Breast epithelium (tissue), 4 donors: ENCODE measurements at places on chromosomes 2 and 18. TPM values are rescaled to one million over a fixed set of nuclear protein-coding genes. Genes with fewer than 3 reads are reported as not detected.
A peak's percentile ranks its signal among the peaks of the same experiment; 100 is the strongest.

GRCh38 chr2:23250371-23250770 lies 134.6 kb upstream of the KLHL29 start:
- H3K27me3 ChIP-seq, result no peaks in the 10 kb centered on the region
- no peak overlapping the region for H3K4me3 ChIP-seq
- H3K4me1 ChIP-seq, result peaks cover 4% of the 10 kb centered on the region
- peak overlapping the region; percentile 43 for H3K27ac ChIP-seq

GRCh38 chr18:77139619-77140018 lies 7.0 kb upstream of the MBP start:
- H3K27me3 ChIP-seq, result no peaks in the 10 kb centered on the region
- no peaks in the 10 kb centered on the region for H3K36me3 ChIP-seq
- DNase-seq, result no peak
- no peaks in the 10 kb centered on the region for H3K4me1 ChIP-seq

DNA sequence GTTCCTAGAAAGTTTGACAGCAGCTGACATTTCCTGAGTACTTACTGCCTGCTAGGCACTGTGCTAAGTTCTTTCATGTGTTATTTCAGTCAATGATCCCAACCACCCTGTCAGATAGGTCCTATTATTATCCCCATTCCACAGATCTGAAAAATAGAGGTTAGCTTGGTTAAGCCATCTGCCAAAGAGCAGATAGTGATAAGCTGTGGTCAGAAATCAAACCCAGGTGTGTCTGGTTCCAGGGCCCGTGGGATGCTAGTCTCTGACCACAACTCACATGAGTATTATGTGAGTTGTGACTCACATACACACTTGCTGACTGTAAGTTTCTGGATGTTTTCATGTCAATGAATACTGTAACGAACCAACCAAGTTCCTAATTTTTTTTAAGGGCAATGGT lies 132.0 kb upstream of the APCDD1 start:
- no peak overlapping the region for H3K27ac ChIP-seq
- H3K4me3 ChIP-seq, result no peak overlapping the region
- H3K4me1 ChIP-seq, result no peaks in the 10 kb centered on the region
- DNase-seq, result no peak

DNA sequence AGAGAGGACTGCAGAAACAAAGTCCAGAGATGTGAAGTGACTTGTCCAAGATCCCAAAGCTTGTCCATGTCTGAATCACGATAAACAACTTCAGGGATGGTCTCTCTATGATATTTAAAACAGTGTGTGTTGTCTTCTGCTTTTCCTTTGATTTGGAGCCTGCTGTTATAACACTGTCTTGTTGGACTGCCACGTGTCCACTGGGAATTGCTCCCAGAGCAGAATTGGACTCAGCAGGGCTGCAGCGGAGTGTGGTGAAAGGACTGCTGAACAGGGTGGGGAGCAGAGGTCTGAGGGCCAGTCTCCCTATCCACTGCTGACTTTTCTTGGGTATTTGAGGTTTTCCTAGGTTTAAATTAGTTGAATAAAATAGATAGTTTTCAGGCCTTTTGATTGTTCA lies 68.3 kb downstream of the IL1R2 start:
- H3K27me3 ChIP-seq, result no peaks in the 10 kb centered on the region
- H3K4me3 ChIP-seq, result no peak overlapping the region
- no peak overlapping the region for H3K27ac ChIP-seq

GRCh38 chr2:30655211-30655610 lies 152.0 kb downstream of the CAPN13 start:
- H3K4me3 ChIP-seq, result no peak overlapping the region
- no peaks in the 10 kb centered on the region for H3K27me3 ChIP-seq
- H3K27ac ChIP-seq, result no peak overlapping the region

- H3K27ac ChIP-seq, result no peak overlapping the region
- DNase-seq, result no peak
- no peaks in the 10 kb centered on the region for H3K36me3 ChIP-seq
- H3K4me3 ChIP-seq, result no peak overlapping the region
Measured at GRCh38 chr2:160792837-160793236, 299.2 kb upstream of the RBMS1 start.

DNA sequence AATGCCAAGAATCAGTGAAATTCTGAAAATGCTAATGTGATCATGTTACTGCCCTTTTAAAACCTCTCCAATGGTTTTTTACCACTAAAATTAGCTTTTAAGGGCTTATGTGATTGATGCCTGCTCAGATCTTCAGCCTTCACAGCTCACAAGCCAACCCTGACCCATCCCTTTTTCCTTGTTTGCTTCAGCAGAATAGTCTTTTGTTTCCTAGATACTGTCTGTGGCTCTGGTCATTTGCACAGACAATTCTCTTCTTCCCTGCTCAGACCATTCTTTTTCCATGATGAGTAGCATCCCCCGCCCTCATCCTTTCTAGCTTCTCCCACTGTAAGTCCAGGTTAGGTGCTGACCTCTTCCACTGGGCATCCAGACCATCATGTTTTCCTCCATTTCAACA lies 164.9 kb upstream of the NT5C1B start:
- no peak overlapping the region for H3K4me3 ChIP-seq
- no peaks in the 10 kb centered on the region for H3K4me1 ChIP-seq
- no peak overlapping the region for H3K27ac ChIP-seq
- DNase-seq, result no peak
- H3K36me3 ChIP-seq, result no peaks in the 10 kb centered on the region
- H3K27me3 ChIP-seq, result no peaks in the 10 kb centered on the region

- H3K27me3 ChIP-seq, result no peaks in the 10 kb centered on the region
- H3K4me3 ChIP-seq, result no peak overlapping the region
- no peaks in the 10 kb centered on the region for H3K4me1 ChIP-seq
- H3K27ac ChIP-seq, result no peak overlapping the region
- no peaks in the 10 kb centered on the region for H3K36me3 ChIP-seq
Measured at GRCh38 chr2:1748176-1748740, 3.9 kb upstream of the PXDN start.

- H3K36me3 ChIP-seq, result no peaks in the 10 kb centered on the region
- no peak overlapping the region for H3K4me3 ChIP-seq
- no peaks in the 10 kb centered on the region for H3K4me1 ChIP-seq
- H3K27ac ChIP-seq, result no peak overlapping the region
- no peak for DNase-seq
Measured at GRCh38 chr2:159790323-159790722, 7.7 kb downstream of the CD302 start.

GRCh38 chr18:24397131-24397693 lies 412 bp downstream of the OSBPL1A start:
- no peaks in the 10 kb centered on the region for H3K4me1 ChIP-seq
- H3K27me3 ChIP-seq, result no peaks in the 10 kb centered on the region
- peak overlapping the region; percentile 84 for H3K4me3 ChIP-seq
- DNase-seq, result peak; percentile 70
- H3K36me3 ChIP-seq, result no peaks in the 10 kb centered on the region
- H3K27ac ChIP-seq, result peak overlapping the region; percentile 94

- no peaks in the 10 kb centered on the region for H3K27me3 ChIP-seq
- no peak overlapping the region for H3K4me3 ChIP-seq
- H3K36me3 ChIP-seq, result no peaks in the 10 kb centered on the region
- H3K27ac ChIP-seq, result no peak overlapping the region
Measured at GRCh38 chr2:35651688-35652323, 703.8 kb upstream of the CRIM1 start.

The TMEM178A gene
- total RNA-seq, result 3.6 TPM

The HOXD8 gene
- total RNA-seq, result 10.5 TPM

The TRAK2 gene
- 62.2 TPM for total RNA-seq

The REG1B gene
- not detected for total RNA-seq

The C2orf15 gene
- total RNA-seq, result 2.6 TPM
